ENCODE measurements at places on chromosomes 3 and 15.

DNA sequence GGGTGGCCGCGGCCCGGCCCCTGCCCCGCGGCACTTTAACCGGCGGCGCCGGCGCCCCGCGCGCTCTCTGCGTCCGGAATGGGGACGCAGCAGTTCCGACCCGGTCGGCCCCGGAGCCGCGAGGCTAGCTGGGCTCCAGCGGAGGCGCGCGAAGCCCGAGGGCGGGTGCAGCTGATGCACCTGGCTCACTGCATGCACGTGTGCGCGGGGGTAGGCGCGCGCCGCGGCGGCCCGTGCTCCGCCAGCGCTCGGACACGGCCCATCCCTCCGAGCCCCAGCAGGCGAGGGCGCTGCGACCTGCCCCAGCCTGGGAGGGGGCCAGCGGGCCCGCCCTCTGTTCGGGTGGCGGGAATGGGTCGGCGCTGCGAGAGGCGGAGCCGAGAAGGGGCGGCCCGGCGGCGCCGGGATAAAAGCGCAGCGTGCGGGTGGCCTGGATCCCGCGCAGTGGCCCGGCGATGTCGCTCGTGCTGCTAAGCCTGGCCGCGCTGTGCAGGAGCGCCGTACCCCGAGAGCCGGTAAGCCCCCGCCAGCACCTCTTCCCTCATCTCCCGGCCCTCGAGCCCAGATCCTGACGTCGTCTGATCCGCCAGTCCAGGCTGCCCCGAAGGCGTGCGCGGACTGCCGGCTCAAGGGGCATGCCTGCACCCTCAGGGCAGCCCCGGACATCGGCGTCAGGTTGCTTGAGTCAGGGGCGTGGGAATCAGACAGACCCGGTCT lies at the start of the genes CHDH and IL17RB:
TSS of gene CHDH (minus strand) at position 286 of the 717 bp plus-strand sequence. CDS start 22,411 bp downstream, outside the sequence.
TSS of gene IL17RB (plus strand) at position 435 of the 717 bp plus-strand sequence. CDS start at position 456, 21 bp downstream.
- DNase-seq, result no peak

DNA sequence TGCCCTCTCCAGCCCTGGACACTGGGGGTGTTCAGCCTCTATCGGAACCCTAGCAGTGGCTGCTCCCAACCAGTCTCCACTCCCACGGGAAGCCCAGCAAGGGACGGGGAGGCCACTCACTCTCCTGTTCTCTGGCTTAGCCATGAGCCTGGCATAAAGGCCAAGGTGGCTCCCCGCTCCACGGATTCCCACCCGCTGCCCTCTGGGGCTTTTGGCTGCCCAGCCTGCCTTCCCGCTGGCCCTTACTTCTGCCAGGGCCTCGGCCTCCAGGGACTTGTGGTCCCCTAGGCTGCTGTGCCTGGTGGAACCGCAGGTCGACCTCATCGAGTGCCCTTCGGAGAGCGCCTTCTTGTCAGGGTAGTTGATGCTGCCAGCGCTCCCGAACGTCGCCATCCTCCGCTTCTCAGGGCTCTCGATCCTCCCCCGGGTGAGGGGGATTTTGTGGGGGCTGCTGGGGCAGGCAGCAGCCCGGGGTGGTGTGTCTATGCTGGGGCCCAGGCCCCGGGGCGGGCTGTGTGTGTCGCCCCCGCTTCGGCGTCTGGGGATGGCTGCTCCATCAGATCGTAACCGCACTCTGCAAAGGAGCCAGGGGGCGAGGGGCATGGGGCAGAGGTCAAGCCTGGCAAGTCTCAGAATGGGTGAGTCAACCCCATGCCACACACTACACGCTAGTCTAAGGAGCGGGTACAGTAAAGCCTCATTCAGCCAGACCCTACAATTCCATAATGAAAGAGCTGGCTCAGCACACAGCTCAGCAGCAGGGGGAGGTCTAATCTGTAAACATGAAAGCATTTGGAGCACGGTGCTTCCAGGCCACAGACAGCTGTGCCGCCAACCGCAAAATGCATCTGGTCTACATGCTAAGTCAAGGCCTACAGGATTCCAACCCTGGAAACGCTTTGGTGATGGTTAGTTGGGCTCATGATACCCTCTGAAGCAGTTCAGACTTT lies 27.3 kb upstream of the RAD18 start:
- DNase-seq, result no peak

DNA sequence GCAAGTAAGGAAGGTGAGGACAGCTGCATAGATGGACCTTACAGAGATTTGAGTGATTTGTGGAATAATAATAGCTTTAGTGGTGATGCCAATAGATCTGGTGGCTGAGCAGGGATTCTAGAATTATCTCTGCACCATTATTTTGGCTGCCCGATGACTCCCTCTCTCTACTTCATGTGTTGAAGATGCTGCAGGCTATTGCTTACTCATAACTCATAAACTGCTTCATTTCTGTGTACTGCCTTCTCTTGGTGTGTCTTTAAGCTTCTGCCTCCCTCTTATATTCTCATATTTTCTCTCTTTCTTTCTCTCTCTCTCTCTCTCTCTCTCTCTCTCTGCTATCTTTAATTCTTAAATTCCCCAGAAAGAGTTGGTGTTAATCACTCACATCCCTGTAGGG lies 256.0 kb upstream of the TRIM42 start:
- no peak for DNase-seq

- no peak for DNase-seq
These were observed 311.3 kb downstream of the PLCL2 start for GRCh38 chr3:17195856-17196604.

DNA sequence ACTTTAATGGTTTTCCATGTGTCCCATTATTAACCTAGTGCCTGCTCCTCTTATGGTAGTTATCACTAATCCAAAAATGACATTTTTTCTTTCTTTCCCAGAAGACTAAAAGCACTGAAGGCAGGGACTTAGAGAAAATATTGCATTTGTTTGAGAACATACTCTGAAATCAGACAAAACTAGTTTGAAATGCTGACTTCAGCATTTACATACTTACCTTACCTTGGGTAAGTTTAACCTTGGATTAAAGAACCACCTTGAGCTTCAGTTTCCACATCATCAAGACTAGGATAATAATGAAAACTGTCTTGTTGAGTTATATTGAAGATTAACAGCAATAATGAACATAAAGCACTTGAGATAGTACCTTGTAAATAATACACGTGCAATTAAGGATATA lies 413.0 kb downstream of the SOX2 start:
- DNase-seq, result no peak

GRCh38 chr3:43073836-43074220 lies 32.1 kb downstream of the POMGNT2 start:
- no peak for DNase-seq

GRCh38 chr3:21912711-21913110 lies 161.7 kb upstream of the ZNF385D start:
- no peak for DNase-seq

DNA sequence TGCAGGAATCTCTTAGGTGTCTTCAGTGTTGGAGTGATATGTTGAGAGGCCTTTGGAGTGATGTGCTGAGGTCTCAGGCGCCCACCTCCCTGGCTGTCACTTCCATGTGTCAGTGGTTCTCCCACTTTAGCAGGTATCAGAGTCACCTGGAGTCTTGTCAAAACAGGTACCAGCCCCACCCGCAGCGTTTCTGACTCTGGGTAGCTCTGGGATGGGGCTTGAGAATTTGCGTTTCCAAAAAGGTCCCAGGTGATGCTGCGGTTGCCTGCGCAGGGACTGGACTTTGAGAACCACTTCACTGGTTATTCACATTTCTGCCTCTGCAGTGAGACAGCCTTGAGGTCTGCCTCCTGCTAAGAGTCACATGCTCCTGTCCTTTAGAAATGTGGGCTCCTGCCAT lies 15.5 kb downstream of the UMPS start:
- no peak for DNase-seq

DNA sequence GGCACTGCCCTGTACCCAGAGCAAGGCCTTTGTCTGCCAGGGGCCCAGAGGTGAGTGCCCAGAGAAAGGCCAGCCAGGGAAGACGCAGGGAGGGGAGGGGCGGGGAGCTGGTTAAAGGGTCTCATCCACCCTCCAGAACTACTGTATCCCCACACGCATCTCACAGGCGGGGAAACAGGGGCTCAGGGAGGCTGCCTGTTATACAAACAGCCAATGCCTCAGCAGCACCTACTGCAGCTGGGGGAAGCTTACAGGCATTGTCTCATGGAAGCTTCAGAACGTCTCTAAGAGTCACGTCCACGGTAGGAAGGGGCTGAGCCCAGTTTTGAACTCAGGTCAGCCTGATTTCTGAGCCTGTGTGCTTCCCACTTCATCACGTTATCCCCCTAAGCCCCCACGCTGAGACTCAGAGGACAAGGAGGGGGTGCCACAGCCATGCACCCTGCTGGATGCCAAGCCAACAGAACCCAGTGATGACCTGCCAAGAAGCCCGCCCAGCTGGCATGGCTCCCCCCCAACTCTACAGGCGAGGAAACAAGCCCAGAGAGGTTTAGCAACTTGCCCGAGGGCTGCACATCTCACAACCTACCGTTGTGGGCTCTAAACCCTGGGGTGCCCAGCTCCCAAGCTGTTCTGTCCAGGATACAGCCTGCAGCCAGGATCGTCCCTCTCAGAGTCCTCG lies 54.5 kb downstream of the IQSEC1 start:
- DNase-seq, result no peak

- DNase-seq, result no peak
These were observed 34.7 kb downstream of the MYO5A start for GRCh38 chr15:52493968-52494367.

- DNase-seq, result no peak
These were observed 89.5 kb downstream of the DHX30 start for GRCh38 chr3:47892286-47893040.

DNA sequence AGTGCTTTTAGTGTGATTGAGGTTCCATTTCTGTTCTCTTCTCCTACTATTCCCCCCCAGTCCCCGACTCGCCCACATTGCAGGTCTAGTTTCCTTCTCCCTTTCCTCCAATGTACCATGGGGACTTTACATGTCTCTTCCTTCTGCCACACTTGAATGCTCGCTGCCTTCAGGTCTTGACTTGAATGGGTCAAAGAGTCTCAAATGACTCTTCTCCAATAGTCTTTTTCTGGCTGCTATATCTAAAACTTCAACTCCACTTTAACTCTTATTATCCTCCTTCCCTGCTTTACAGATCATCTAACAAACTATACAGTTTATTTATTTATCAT lies 213.9 kb upstream of the SLC2A2 start:
- DNase-seq, result no peak

DNA sequence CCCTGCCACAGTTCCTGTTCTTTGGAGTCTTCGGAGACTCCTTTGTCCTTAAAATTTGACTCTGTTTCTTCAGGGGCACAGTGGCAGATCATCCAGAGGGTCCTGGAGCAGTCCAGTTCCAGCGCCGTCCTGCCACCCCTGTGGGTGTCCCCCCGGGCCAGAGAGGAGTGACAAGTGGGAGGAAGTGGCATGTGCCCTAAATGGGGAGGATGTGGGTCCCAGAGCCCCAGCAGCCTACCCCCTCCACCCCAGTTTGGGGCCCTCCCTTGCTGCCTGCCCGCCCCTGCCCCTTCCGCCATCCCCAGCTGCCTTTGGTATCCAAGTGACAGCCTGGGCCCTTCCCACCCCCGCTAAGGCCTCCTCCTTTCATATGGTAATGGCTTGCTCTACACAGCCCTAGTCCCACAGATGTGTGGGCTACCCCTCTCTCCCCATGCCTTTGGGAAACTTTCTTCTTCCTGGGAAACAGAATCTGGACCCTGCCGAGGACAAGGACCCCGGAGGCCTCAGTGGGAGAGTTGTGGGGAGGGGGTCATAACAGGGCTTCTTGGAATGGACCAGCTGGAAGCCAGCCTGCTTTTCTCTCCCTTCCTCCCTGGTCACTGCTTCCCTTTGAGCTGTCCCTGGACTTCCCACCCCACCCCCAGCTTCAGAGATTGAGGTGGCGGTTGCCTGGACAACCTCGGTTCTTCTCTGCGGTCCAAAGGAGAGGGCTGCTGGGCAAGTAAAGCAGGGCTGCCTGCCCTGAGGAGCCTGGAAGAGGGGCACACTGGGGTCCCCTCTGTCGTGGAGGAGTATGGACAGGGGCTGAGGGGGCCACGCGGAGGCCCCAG lies 43.2 kb downstream of the KLHL25 start:
- no peak for DNase-seq

DNA sequence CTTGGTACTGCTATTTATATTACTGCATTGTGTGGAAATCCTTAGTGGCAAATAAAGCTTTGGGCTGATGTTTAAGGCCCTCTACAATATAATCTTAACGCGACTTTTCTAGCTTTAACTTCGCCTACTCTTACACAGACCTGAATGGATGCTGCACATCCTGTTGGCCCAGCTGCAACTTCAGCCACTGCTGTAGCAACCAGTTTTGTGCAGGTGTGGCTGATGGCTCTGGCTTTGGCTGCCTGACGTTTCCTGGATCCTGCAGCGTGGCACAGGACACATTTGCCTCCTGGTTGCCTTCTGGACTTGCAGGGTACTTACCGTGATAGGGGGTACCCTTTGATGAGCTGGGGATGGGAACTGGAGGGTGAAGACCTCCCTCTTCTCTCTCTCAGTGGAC lies 20.2 kb upstream of the ERICH6 start:
- no peak for DNase-seq

DNA sequence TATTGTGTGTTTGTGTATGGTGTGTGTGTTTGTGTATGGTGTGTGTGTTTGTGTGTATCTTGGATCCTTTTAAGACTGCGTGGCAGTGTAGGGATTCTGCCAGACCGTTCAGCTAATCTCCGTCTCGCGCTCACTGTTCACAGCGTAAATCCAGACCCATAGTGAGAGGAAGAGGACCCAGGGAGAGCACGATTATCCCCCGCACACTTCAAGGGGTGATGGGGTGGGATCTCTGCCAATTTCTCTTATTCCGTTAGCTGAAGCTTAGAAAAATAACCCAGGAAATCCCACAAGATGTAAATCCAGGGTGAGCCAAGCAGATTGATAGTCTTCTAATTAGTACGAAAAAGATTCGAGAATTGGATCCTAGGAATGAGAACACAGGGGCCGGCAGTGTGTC lies 381.2 kb downstream of the GABRG3 start:
- no peak for DNase-seq

- no peak for DNase-seq
These were observed 57.0 kb upstream of the ZNF148 start for GRCh38 chr3:125431912-125432790.

DNA sequence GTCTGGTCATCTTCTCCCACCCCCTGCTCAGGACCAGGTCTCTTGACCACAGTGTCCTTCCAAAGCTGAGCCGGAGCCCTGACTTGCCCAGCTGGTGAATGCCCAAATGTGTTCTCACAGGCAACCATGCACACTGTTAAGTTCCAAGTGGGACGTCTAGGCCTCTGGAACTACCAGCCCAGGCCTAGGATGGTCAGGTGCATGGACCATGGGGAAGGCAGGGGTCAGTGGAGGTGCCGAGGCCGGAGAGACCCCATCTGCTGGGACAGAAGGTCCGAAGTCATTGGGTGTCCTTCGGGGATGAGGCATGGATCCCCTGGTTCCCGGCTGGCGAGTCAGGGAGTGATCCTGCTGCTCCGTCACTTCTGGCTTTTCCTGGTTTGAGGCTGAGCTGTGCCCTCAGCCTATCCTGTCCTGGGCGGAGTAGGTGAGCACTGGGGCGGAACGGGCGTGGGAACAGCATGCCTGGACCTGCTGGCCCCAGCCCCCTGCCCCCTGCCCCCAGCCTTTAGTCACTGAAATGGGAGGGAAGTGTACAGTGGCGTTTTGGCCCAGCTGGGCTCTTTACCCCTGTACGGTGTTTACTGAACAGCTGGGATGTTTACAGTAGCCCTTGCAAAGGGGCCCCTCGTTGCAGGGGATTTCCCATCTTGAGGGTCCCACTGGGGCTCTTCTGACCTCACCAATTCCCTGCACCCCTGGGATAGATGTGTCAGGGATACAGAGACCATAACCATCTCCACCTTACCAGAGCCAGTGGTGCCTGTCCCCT lies 12.1 kb downstream of the SEMA3F start:
- no peak for DNase-seq

- no peak for DNase-seq
These were observed 650.5 kb upstream of the NR2F2 start for GRCh38 chr15:95679847-95680582.

- DNase-seq, result no peak
These were observed 278.0 kb downstream of the ZBBX start for GRCh38 chr3:167102071-167102470.

Measured in activated CD8-positive, alpha-beta memory T cell treated with anti-CD3 and anti-CD28 coated beads for 1 hour (primary cell).